ENCODE measurements at places on chromosomes 13 and 19.

DNA sequence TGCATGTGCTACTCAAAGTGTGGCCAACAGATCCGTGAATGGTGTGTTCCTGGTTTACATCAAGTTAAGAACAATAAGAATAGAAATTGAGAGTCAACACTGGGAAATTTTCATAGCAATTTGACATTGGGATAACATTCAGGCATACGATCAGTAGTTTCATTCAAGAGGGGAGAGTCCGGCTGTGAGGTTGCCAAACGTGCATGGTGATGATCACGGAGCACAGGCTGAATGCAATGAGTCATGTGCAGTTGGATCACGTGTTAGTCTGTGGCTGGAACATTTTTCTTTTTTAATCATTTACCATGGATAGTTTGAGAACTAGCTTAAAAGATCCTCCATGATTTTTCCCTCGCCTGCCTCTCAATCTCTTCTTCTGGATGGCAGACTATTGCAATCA lies 2.5 kb upstream of the DCT start:
- no peak for DNase-seq

DNA sequence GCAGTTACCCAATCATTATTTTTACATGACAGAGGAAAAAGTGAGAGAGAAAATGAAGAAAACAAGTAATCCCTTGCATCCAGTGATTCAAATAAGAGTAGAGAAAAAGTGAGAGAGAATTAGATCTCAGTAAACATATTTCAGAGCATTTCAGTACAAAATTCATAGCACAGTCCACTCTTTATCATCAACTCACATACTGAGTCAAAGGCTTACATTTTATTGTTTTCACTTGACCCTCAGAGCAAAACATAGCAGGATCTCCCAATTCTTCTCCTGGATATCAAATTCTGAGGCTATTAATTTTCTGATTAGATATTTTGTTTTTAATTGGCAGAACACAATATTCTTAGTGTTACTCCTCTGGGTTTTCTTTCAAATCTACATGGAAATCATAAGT lies 1568.3 kb upstream of the PRR20A start:
- DNase-seq, result no peak

GRCh38 chr13:66745307-66745706 lies 484.8 kb downstream of the PCDH9 start:
- DNase-seq, result no peak

DNA sequence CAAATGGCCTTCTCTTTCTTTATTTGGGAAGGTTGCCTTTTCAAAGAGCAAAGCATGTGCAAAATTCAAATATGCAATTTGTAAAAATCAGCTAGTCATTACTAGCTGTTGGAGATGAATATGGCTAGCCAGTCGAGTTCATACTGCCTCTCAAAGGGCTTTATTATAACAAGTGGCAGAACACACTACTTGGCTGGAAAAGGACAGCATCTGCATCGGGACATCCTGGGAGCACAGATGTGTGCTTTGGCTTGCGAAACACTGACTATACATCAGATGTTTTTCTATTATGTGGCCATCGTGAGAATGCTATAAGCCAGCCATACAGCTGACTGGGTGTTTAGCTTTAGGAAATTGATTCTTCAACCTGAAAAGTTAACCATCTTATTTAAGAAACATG lies 424.2 kb downstream of the KCTD12 start:
- no peak for DNase-seq

DNA sequence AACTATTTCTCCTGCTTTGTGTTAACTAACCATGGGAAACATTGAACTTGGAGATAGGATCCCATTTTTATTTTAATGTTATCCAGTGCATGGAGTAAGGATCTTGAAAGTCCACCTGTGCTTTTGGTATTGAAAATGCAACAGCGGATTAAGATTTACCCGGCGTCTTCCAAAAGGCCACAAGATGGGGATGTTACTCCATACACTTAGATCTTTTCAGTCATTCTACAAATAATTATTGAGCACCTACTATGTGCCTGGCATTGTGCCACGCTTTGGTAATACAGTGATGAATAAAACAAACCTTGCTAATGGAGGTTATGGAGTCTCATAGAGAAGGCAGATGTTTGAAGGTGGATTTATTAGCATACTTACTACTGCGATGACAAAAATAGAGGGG lies 56.9 kb downstream of the RFC3 start:
- DNase-seq, result no peak

DNA sequence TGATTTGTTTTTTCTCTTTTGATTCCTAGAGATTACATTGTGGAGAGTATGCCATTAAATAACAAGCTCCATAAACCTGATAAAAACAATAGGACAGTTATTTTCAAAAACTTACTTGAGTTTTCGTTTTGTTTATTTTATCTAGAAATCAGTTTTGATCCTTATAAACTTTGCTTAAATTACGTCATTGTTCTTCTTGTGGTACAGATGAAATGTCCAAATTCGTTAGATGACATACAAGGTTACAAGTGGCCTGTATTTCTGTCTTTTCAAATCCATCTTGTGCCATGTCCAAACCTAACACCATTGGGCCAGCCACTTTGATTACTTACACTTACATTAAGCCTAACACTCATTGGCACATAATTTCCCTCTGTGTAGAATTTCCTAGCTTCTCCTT lies 372.0 kb downstream of the PCDH9 start:
- DNase-seq, result no peak

DNA sequence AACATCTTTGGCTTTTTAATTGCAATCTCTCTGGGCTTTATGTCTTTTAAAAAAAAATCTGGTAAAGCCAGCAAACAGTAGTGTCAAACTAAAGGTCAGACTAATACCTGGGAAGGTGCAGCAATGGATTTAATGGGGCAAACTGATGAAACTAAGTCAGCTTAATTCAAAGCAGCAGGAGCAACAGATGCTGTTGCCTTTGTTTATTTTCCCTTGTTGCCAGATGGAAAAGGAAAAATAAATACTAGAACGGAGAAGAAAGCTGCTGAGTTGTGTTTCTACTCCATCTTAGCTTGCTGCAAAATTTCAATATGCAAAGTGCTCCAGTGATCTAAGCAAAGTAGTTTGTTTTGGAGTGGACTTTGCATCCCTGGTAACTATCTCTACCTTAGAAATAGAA lies 1097.8 kb downstream of the PCDH17 start:
- no peak for DNase-seq

DNA sequence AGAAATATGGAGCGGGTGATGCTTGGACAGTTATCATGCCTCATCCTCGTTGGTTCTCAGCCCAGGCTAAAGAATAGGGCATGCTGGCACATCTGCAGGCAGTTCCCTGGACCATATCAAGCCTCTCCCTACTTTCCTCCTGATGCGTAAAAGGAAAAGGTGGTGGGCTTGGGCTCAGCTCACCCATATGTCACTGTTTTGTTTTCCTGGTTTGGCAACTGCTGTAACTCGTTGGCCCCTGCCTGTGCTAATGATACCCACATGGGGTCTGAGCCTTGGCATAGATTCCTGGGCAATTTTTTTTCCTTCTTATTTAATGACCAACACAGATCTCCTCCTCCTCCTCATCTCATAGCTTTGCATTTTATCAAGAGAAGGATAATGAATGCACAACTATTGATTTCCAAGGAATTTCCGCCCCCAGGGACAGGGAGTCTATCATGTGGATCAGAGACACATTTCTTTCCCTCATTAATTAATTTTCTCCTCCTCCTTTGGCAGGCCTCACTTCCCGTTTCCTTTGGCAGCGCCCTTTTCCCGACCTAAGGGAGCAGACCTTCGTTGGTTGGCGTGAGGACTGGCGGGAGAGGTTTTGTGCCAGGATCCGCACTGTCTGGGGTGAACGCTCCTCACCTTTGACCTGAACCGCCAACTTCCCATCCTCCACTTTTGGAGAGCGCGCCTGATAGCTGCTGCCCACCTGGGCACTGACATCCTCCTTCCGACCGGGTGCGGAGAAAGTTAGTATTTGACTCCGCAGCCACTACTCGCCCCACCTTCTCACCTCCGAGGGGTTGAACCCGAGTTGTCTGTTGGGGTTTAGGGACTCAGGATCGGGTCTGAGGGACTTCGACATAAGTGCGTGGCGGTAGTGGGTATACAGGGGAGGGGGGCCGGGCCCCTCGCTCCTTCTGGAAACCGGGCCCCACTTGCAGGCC lies 3.4 kb upstream of the POU4F1 start:
- DNase-seq, result no peak

DNA sequence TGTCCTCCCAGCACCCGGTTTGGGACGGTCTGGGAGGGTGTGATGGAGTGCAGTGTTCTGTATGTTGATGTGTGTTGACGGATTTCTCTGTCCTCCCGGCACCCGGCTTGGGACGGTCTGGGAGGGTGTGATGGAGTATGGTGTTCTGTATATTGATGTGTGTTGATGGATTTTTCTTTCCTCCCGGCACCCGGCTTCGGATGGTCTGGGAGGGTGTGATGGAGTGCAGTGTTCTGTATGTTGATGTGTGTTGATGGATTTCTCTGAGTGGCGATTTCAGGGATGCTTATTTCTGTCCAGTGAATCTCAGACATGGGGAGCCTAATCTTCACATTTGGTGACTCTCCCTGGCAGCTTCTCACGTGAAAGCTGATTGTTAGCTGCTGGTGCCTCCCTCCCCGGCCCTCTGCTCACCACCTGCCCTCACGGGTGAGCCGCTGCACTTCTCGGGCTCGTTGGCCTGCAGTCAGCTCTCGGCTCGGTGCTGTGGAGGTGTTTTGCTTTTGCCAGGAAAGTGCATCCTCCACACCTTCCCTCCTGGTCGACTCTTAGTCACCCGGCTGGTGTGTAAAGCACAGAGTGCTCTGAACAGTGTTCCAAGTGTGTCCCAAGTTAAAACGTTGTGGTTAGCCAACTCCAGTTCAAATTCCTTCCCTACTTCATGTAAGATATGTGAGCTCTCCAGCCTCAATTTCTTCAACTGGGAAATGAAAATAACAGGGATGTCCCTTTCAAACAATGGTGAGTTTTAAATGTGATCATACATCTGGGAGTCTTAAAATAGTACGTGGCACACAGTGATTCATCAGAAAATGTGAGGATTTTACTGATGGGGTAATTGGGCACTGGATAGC lies 54.6 kb downstream of the ATP11A start:
- DNase-seq, result no peak

DNA sequence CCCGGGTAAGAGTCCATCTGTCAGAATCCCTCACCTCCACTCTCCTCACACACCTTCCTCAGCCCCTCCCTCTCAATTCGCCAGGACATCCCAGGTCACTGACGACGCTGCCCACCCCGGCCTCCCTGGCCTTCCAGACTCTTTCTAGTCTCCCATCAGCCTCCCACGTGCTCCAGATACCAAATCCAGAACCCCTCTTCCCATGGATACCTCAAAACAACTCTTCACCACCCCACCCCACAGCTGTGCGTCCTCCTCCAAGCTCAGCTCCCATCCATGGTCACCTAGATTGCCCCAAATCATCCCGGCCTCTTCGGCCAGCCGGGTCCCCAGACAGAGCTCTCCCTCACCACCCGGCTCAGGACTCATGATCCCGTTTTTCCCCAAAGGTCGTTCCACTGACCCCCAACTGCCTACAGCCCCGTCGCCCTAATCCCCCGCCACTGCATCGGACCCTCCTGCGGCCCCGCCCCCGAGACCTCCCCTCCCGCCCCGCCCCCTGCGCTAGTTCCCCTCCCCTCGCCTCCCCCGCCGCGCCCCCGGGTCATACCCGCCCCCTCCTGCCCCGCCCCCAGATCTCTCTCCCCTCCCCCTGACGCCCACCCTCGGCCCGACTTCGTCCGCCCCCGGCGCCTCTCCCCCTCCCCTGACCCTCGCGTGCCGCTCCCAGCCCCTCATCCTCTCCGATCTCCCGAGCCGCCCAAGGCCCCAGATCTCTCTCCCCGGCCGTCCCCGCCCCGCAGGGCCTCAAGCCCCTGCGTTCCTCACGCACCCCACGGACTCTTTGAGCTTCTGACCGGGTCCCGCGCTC lies 546 bp downstream of the UBXN6 start:
- DNase-seq, result peak; percentile 85

- no peak for DNase-seq
These were observed 57.4 kb downstream of the ZNF728 start for GRCh38 chr19:22945560-22945959.

DNA sequence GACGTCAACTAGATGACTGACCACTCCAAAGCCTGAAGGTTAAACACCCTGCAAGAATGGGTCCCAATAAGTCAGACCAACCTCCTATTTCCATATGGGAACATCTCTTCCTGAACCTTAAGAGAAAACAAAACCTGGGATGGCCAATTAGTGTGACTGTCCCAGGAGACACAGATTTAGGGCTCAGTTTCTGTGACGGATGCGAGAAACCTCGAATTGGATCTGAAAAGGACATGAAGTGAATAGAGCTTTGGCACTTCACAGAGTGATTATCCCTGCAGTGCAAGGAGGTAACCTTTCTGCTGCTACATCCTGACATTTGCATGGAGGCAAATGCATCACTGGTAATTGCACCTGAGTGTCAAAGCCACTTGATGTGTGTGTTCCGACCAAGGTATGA lies 442.2 kb upstream of the KLF12 start:
- no peak for DNase-seq

DNA sequence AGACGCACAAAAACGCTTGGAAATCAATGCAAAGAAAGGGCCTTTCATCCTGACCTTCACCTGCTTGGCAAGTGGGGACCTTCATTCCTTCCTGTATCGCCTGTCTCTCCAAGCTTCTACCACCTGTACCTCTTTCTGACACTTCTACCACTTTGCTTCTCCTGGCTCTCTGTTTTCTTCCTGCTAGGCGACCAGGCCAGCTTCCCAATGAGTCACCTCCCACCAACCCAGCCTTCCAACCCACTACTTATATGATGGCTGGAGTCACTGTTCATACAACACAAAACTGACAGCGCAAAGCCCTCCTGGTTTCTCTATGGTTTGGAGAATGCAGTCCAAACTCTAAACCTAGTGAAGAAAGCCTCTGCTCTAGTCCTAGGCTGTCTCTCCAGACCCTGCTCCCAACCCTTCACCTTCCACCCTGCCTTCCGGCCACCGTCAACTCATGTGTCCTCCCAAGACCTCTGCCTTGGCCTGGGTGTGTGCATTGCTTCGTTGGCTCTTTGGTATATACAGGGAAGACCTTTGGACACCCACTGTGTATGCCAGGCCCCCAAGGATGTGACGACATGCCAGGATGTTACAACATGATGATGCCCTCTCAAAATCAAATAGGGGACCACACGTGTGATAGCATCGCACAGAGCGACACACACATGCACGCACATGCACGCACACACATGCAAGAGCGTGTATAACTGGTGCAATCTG lies 148.5 kb downstream of the STK24 start:
- no peak for DNase-seq

GRCh38 chr19:17468302-17469091 lies 1.8 kb upstream of the SLC27A1 start:
- no peak for DNase-seq

- no peak for DNase-seq
These were observed 1162.3 kb downstream of the SLITRK1 start for GRCh38 chr13:82719987-82720386.

DNA sequence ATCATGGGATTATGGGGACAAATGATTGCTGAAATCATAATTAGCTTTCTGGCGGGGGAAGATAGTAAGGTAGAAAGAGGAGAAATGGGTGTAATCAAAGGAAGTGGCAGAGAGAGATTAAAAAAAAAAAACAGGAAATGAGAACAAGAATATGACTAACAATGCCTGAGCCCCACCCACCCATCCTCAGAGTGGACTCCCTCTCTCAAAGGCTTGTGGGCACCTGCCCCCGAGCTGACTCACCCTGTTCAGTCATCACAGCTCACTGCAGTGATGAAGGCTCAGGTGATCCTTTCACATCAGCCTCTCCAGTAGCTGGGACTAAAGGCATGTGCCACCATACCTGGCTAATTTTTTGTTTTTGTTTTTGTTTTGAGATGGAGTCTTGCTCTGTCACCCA lies 26.4 kb upstream of the TPT1 start:
- peak; percentile 86 for DNase-seq

GRCh38 chr19:41553804-41554203 lies 22.2 kb upstream of the CEACAM21 start:
- DNase-seq, result no peak
